ENCODE measurements at places on chromosomes 1 and 21.

- no peak for DNase-seq
Observed at GRCh38 chr1:172935062-172935592, 115.6 kb downstream of the TNFSF18 start.

DNA sequence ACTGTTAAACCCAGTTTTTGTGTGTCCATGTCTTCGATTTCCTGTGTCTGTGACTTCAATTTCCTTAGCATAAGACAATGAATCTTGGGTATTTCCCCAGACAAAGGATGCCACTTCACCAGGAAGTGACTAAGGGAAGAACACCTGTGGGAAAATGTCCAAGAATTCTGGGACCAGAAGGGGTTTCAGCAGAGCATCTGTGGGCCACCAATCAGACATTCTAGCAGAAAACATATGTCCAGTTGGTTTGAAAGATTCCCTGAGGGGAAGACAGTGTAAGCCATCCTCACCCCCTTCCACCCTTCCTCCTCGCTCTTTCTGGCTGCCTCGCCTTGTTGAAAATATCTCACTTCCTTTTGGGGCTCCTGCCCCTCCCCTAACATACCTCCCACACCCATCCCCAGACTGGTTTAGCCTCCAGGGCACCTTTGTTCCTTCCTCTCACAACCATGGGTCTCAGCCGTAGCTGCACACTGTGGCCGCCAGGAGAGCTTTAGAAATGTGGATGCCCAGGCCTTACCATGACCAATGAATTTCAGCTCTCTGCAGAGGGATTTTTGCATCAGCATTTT is 25.5 kb upstream of the IFNAR1 start:
- no peak for DNase-seq

DNA sequence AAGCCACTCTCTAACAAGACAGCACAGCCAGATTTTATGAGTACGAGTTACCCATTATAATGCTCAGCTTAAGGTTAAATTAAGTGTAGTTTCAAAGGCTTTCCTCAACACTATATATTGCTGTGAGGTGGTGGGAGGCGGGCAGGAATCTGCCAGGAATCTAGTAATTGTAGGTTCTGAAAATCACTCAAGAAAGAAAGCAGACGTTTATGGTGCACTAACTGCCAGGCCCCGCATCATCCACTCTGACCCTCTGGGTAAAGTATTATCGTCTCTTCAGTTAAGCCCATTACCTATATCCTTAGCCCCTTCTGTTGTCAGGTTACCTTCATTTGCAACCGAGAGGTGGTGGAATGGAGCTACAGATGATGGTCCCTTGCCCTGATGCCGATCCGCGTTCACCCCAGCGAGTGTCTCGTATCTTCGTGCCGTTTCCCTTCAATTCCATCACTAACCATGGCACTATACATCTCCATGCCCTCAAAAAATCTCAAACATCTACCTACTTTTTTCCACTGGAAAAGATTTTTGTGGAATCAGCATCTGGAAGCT is 12.4 kb downstream of the HMGN1 start:
- no peak for DNase-seq

DNA sequence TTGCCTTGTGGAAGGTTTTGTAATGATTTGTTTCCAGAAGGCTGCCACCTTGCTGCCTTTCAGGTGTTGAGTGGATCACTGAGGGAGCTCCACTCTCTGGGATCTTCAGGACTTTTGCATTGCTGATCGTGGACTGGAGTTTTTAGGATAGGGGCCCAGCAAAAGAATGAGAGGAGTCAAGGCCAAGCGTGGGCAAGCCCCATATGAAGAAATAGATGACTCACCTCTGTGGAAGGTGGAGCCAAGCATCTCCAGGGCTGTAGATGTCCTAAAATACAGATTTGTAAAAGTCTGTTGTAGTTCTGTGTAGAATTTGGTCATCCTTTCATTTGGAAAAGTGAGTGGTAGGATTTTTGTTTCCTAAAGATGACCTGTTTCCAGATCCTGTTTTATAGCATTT is 67.0 kb downstream of the ST3GAL3 start:
- no peak for DNase-seq

GRCh38 chr1:16717336-16718098 is 22.8 kb upstream of the RNU1-4 start:
- no peak for DNase-seq

- DNase-seq: no peak
Observed at GRCh38 chr21:17548262-17548661, 35.4 kb downstream of the CXADR start.

DNA sequence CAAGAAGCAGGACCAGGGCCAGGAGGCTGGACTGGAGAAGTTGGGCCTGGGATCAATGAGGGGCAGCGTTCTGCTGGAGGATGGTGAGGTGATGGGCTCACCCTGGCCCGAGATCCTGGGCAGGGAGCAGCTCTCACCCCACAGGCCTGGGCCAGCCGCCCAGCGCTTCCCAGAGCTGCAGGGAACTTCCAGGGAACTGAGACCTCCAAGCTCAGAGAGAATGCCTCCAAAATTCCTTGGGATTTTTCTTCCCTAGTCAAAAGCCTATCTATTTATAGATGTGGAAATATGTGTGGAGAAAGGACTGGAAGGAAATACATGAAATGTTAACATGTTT is 121.2 kb downstream of the SPSB1 start:
- no peak for DNase-seq

All from stimulated activated CD4-positive, alpha-beta T cell treated with anti-CD3 and anti-CD28 coated beads, TNF-alpha, amount 100 ng/mL, for 1 hour (primary cell).